Neural crest cell (in vitro differentiated cells): ENCODE measurements at places on chromosomes 5 and 9.

DNA sequence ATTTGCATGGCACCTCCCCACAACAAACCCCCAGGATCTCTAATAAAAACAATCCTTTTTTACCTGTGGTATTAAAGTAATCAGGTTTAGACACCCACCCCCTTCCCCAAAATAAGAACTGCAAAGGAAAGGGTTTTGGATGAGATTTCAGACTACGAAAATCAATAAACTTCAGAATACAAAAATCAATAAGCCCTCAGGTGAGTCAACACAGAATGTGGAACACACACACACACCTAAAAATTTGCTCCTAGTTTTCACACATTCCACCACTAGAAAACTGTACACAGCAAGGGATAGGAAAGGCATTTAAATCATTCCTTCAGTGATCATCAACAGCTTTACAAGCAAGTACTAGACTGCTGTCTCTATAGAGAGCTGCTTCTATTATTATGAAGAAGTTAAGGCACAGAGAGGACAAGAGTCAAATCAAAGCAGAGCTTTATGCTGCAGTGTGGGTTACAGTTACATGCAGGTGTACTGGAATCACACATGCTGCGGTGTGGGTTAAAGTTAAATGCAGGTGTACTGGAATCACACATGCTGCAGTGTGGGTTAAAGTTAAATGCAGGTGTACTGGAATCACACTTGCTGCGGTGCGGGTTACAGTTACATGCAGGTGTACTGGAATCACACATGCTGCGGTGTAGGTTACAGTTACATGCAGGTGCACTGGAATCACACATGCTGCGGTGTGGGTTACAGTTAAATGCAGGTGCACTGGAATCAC is 36.3 kb downstream of the PFDN1 start:
- DNase-seq, result no peak

GRCh38 chr9:112487799-112488340 is 1.2 kb downstream of the KIAA1958 start:
- DNase-seq, result no peak

DNA sequence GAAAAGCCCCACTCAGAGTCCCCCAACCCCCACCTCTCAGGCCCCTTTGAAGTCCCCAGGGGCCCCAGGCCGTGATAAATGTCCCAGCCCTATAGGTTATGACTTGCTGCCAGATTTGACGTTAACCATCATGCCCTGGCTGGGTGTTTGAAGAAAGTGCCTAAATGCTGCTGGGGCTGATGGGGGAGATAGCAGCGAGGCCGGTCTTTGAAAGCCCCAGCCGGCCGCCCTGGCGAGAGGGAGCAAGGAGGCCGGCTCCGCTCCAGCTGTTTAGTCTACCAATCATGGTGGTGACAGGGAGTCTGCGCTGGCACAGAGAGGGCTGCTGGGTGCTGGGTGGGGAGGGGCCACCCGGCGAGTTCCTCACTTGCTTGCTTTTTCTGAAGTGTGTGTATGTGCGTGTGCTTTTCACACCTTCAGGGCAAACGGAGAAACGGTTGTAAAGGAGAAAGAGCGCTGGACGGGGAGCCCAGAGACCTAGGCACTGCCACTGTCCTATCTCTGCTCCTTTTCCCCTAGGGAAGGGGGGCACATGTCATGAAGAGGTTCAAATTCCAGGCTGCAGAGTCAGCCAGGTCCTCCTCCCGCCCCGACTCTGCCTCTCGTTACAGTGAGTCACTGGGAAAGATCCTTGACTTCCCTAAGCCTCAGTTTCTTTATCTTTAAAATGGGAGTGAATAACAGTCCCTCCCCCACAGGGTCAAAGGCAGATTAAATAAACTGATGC is 126.1 kb upstream of the HAND1 start:
- no peak for DNase-seq

DNA sequence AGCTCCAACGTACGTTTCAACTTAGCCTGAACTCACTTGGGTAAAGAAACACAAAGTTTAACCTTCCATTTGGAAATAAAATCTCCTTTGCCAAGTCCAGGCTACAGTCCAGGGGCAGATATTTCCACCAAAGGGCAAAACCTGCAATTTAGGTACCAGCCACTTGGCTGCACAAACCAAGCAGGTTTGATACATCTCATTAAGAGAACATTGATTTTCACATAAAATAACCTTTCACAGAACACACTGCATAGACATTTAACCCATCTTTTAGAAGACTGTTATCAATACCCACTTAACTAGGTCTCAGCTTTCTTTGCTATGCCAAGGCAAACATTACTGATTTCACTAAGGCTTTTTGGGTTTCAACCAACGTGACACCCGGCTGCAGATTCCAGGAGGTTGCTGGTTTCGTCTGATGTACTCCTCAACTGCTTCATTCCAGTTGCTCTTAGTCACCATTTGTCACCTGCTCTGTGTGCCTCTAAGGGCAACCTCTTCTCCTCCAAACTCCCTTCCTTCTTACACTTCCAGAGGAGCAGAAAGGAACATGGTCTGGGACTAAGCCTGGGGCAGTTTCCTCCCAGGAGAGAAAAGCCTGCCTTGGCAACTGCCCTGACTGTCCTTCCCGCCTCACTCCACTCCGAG is 67.1 kb downstream of the EPB41L4B start:
- DNase-seq, result no peak

- DNase-seq, result no peak
These were observed 10.6 kb upstream of the GLRA1 start for GRCh38 chr5:151935135-151935695.
